ENCODE measurements at places on chromosomes 3 and 15. TPM values are rescaled to one million over a fixed set of nuclear protein-coding genes. Genes with fewer than 3 reads are reported as not detected.

STRA6 gene
- 0.84 TPM for total RNA-seq

RGMA gene
- total RNA-seq: 8.3 TPM

TF gene
- 0.11 TPM for total RNA-seq

P2RY14 gene
- not detected for total RNA-seq

TMOD3 gene
- 70.2 TPM for total RNA-seq

MITF gene
- total RNA-seq: 0.44 TPM

CAPN3 gene
- total RNA-seq: 0.54 TPM

IL17RD gene
- total RNA-seq: 2.2 TPM

MYD88 gene
- 11.9 TPM for total RNA-seq

CYP1A1 gene
- 0.62 TPM for total RNA-seq

GABRR3 gene
- total RNA-seq: not detected

HIGD1A gene
- total RNA-seq: 50.6 TPM

CATSPER2 gene
- 2.9 TPM for total RNA-seq

TLE3 gene
- total RNA-seq: 90.4 TPM

TRAT1 gene
- total RNA-seq: not detected

ITIH3 gene
- not detected for total RNA-seq

CYP11A1 gene
- not detected for total RNA-seq

GOLGA8G gene
- total RNA-seq: not detected

CAMK2N2 gene
- 2.2 TPM for total RNA-seq
